ENCODE measurements at places on chromosomes 12 and 14.

- DNase-seq: no peak
These were observed 171.3 kb downstream of the TTC7B start for GRCh38 chr14:90644882-90645281.

DNA sequence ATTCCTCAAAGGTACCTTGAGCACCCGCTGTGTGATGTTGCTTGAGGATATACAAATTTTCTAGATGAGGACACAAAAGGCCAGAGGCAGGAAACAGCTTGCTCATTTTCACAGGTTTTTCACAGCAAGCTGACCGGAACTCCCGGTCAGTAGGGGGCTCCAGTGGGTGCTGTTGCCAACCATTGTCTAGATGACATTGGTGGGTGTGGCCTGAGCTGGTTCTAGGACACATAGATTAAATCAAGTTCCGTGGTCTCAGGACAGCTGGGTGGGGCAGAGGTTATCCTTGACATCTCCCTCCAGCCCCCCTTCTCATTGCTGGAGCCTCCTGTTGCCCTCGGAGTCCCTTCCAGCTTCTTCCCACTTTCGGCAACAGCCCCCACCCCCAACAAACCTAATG is 153.6 kb upstream of the FKBP4 start:
- no peak for DNase-seq

GRCh38 chr12:15997910-15998309 is 86.8 kb downstream of the DERA start:
- no peak for DNase-seq

DNA sequence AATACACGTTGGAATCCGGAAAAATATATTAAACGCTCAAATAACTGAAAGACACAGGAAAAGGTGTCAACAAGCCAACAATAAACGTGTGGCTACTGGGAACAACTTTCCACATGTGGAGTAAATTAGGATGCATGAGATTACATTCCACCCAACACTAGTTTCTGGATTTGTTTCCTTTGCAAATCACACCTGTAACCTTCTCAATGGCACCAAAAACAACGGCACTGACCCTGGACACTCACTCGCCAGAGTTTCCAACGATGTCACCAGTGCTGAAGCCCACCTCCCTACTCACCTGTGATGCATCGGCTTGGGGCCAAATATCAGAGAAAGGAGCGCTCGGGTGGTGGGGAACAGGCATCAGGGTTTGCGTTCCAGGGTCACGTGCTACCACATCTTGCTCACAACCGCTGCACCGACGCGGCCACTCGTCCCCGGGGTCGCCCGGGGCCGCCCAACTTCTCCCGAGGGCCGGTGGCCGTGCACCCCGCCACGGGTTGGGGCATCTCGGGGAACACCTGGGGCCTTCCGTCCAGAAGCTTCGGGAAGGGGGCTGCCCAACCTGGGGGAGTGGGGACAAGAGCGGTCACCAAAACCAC is 629 bp downstream of the PRDM4 start:
- no peak for DNase-seq

GRCh38 chr14:104335611-104336010 is 197.2 kb downstream of the KIF26A start:
- no peak for DNase-seq

DNA sequence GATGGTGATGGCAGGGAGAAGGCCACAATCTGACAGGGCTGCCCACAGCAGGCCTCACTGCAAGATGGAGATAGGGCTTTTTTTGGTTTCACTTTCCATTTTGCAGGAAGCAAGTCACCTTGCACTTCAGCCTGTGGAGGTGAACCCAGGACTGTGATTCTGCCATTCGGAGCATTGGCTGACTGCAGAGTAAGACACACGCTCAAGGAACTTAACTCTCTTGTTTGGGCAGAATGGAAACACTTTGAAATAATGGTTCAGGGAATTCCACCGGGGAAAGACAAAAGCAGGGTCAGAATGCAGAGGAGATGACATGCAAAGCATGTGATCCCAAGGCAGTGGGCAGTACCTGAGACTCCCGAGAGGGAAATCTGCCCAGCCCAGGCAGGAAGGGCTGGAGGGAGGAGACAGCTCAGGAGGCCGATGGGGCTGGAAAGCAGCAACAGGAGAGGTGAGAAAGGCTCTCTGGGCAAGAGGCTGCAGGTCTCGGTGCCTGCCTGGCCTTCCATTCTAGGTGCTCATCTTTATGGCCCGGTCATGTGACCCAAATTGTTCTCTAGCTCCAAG is 58.7 kb upstream of the PRMT8 start:
- DNase-seq: no peak

DNA sequence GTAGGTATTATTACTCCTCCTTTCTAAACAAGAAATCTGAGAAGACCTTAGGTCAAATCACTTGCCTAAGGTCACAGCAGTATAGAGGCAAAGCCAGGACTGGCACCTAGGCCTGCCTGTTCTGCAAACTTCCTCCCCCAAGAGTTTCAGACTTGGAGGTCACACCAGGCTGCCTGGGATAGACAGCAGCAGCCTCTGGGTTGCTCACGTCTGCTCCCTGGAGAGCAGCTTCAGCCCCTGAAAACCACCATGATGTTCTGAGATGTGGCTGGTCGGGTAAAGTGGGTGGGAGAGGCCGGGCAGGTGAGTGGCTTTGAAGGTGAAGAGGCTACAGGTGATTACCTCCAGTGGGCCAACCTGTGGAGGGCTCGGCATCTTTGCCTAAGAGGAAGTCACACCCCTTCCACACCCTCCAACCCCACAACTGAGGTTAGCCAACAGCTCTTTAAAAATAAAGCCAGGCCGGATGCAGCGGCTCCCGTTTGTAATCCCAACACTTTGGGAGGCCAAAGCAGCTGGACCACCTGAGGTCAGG is 37.0 kb upstream of the PNMA1 start:
- no peak for DNase-seq

Measured in T-helper 1 cell (primary cell).